CD4-positive, CD25-positive, alpha-beta regulatory T cell (primary cell): ENCODE measurements at places on chromosomes 12 and 14. TPM values are rescaled to one million over a fixed set of nuclear protein-coding genes. Genes with fewer than 3 reads are reported as not detected.

Gene MIPOL1
- not detected for polyA plus RNA-seq

Gene RND1
- 0.23 TPM for polyA plus RNA-seq

Gene DACT1
- polyA plus RNA-seq, result 0.07 TPM

Gene RBP5
- polyA plus RNA-seq, result not detected

Gene EXOC5
- 60.6 TPM for polyA plus RNA-seq
